ENCODE measurements at places on chromosomes 13 and 19.

DNA sequence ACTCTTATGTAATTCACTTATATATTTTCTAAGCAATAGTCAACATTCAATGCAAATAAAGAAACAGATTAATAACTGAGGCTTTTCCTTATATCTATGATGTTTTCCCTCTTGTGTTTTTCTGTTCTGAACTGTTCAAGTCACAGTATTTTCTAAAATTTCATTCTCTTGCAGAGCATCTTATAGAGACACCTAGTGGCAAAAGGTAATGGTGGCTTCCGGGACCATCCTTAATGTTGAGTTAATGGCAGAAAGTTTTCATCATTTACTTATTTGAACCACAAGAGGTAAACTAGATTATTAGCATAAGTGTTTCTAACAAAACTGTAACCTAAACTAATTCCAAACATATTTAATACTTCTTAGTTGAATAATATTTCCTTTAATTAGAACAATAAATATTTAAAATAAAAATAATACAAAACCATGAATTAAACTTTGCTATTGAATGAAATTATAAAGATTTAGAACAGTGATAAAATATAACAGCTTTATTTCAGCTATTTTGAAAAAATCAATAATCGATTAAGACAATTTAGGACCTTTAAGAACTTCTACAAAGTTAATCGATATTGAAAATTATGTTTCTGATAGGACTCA lies 1.7 kb upstream of the SLITRK5 start:
- DNase-seq, result no peak

GRCh38 chr13:43573361-43573740 lies 213.4 kb downstream of the ENOX1 start:
- no peak for DNase-seq

DNA sequence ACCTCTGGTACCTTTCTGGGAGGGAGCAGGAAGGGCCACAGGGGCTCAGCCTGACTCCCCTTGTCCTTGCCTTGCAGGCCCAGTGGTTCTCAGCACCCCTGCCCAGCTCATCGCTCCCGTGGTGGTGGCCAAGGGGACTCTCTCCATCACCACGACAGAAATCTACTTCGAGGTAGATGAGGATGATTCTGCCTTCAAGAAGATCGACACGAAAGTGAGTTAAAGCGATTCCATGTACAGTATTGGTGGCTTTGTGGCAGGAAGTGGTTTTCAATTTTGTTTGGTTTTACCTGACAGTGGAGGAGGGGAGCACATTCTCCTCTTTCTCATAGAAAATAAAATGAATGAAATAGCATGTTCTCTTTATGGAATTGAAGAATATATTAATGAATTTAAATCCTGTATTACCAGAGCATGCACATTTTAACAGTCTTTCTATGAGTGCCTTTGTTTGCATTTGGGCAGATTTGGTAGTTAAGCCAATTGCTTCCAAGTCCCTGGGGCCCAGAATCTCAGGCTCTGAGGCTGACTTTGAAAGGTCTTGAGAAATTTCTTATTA lies 4.1 kb downstream of the MAB21L1 start:
- no peak for DNase-seq

- DNase-seq, result no peak
These were observed 178.0 kb downstream of the OXGR1 start for GRCh38 chr13:96816261-96816660.

DNA sequence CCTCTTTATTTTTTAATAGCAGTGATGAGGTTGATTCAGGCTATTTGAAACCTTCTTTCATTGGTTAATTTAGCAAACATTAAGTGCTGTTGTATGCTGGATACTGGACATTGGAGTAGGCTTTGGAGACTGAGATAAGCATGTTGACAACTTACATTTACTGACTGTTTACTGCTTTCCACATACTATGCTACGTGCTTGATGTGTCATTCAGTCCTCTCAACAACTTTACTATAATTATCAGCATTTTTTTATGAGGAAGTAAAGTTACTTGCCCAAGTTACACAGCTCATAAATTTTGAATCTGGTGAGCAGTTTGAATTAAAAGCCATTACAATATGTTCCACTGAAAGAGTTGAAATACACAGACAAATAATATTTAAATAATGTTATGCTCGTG lies 83.8 kb downstream of the GJA3 start:
- DNase-seq, result no peak

- no peak for DNase-seq
These were observed 201.1 kb downstream of the PCDH20 start for GRCh38 chr13:61214551-61214950.

Measured in NCI-H2171 (cell line).